Activated T-cell treated with anti-CD3 and anti-CD28 coated beads, Interleukin-2, amount 50 U/mL, for 24 hours (primary cell): ENCODE measurements at places on chromosomes 12 and 14.

- no peak for DNase-seq
Measured at GRCh38 chr14:61113561-61114225, 132.6 kb downstream of the SLC38A6 start.

DNA sequence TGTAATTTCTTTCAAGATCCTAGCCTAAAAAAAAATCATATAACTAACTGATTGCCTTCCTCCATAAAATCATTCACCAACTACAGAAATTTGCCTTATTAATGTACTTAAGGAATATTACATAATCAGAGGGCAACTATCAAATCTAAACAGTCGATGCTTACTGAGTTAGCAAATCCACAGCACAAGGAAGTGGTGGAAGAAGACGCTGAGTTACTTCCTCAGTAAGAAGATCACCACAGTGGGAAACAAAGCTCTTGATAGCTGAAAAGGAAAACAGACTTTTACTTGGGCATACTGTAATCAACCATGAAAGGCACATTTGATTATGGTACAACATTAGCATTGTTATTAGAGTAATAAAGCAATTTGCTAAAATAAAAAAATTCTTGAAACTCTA is 48.7 kb downstream of the HEATR5A start:
- DNase-seq: no peak

DNA sequence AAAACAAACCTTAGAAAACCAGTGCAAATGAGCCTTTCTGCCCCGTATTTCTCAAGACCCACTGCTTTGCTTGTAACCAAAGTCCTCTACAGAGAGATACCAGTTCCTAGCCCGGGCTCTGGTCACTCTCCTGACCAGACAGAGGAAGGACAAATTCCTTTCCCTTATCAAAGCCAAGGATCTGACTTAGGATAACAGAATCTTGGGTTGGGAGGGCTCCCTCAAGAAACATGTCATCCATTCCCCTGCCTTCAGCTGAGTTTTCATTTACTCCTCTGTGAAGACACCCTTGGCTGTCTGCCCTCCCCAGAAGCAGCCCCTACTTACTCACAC is 116.0 kb upstream of the PARP11 start:
- no peak for DNase-seq

GRCh38 chr12:29317556-29318363 is 63.2 kb downstream of the ERGIC2 start:
- no peak for DNase-seq

- DNase-seq: no peak
Measured at GRCh38 chr14:94960285-94961001, 190.5 kb upstream of the GSC start.

GRCh38 chr14:20683891-20684661 is at the start of gene RNASE4:
Gene RNASE4 (plus strand): TSS chr14:20684560. CDS start chr14:20699372, 14,812 bp downstream.
- peak; percentile 90 for DNase-seq

DNA sequence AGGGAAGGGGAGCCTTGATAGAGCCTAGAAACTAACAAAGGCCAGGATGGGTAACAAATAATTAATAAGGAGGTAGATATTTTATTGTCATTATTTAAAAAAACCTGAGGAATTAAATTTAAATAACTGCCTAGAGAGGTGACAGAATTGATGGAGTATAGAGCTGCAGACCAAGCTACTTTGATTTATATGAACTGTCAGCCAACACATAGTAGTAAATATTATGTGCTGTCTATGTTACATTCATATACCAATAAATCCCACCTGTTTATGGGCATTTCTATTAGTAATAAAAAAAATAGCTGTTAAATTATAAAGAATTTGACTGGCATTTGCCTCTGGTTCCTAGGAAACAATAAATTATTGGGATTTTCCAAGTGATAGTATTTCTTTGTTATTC is 37.7 kb downstream of the TSPAN19 start:
- no peak for DNase-seq

GRCh38 chr12:26740991-26741390 is 92.0 kb downstream of the ITPR2 start:
- DNase-seq: no peak

GRCh38 chr12:89468648-89469326 is 55.8 kb downstream of the GALNT4 start:
- no peak for DNase-seq
